Cerebellar nuclear complex (tissue), 1 donor: ENCODE measurements at places on chromosomes 5 and 9.

- no peak for DNase-seq
Observed at GRCh38 chr9:124040186-124040931, 28.8 kb downstream of the LHX2 start.

DNA sequence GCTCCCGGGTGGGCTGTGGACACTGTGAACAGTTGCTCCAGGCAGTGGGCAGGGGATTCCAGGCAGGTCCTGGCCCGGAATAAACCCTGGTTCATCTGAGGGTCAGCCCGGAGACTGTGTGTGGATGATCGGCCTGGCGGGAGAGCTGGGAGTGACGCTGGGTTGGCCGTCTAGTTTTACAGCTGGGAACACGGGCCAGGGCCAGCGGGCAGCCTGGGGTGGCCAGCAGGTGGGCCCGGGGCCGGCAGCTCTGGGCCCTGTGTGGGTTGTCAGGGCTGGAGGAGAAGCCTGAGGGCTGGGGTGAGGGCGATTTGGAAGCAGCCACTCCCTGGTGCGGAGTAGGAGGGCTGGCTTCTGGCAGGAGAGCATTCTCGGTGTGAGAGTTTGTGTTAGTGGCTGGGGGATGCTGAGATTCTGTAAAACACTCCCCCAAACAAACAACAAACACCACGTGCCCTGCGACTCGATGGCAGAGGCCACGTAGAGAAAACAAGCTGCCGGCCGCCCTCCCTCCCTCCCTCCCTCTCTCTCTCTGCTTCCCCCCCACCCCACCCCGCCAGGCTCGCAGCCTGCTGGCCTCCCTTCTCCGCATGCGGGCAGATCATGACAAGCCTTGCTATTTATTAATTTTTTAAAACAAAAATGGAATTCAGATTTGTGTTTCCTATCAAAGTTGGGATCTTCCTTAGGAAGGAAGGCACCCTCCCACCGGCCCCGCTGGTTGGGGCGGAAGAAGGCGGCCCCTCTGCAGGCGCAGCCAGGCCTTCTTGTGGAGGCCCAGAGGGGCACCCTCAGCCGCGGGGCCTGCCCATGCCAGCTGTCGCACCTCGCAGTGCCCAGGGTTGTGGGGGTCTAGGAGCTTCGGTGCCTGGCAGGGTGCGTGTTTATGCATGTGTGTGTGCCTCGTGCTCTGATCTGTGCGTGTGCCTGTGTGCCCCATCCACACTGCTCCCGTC, 49.5 kb downstream of the RXRA start:
- no peak for DNase-seq

GRCh38 chr5:652773-653350, 40.3 kb downstream of the TPPP start:
- no peak for DNase-seq

- no peak for DNase-seq
Observed at GRCh38 chr5:60545551-60545950, 154.4 kb downstream of the DEPDC1B start.

GRCh38 chr5:83644301-83644700, 76.4 kb downstream of the HAPLN1 start:
- no peak for DNase-seq

DNA sequence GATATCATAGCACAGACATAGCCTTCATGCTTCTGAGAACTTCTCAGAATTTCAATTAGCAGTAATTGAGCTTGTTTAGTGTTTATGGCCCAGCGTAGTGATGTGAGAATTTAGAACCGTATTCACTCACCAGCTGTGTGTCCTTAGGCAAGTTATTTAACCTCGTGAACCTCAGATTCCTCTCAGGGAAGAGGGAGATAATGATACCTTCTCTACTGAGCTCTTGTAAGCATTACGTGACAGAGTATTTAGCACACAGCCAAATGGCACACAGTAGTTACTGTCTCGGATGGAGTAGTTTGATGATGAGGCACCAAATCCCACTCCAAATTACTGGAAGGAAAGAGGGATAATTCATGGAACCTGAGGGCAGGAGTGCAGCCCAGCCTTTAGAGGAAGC, 429.3 kb downstream of the CCDC171 start:
- DNase-seq = no peak

DNA sequence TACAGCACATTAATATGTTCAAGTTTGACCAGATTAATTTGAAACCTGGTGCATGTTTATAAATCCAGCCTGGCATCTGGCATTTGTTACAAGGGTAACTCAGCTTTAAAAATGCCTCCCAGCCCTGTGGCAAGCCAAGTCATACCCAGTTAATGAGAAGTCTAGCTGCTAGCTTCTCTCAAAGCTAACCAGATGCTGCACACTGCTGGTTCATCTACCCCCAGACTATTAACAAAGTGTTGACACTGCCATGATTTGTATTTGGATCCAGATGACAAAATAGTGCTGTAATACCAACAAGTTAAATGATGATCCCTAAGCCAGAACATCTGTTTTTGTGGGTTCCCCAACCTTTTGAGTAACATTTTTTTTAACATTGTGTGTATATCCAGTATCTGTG, 573.7 kb upstream of the DAB2 start:
- DNase-seq = no peak

GRCh38 chr9:15115041-15115440, 192.0 kb downstream of the TTC39B start:
- no peak for DNase-seq

- no peak for DNase-seq
Observed at GRCh38 chr9:75671354-75671753, 219.1 kb upstream of the PCSK5 start.

- DNase-seq = no peak
Observed at GRCh38 chr9:109010746-109011145, 2.6 kb downstream of the CTNNAL1 start.

- DNase-seq = no peak
Observed at GRCh38 chr9:70389621-70390266, 24.7 kb downstream of the KLF9 start.

GRCh38 chr9:124098141-124098905, 86.8 kb downstream of the LHX2 start:
- no peak for DNase-seq

DNA sequence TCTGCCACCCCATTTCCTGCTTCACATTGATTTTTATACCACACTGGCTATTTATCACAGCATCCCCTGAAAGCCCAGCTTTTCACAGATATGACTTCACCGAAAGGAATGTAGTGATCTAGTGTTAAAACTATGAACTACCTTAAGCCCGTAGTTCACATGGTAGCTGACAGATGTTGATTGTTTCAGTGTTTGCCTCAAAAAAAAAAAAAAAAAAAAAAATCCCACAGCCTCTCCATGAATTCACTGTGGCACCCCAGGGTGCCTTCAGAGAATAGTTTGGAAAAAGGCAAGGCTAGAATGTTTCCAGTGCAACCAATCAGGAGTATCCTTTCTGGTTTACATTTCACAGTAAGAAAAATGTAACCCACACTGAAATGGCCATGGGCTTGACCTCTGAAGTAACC, 37.1 kb downstream of the GLIS3 start:
- no peak for DNase-seq

DNA sequence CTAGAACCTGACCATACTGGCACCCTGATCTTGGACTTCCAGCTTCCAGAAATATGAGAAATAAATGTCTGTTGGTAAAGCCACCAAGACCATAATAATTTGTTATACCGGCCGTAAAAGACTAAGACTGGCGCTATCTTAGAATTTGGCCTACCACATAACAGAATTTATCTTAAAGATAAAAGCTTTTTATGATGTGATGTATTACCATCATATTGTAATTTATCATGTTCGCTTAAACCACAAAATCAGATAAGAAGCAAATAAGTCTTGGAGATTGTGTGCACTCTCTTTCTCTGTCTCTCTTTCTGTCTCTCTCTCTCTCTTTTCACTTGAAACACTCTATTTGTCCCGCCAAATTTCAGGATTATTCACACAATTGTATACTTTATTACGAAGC, 35.6 kb downstream of the FST start:
- DNase-seq = no peak

DNA sequence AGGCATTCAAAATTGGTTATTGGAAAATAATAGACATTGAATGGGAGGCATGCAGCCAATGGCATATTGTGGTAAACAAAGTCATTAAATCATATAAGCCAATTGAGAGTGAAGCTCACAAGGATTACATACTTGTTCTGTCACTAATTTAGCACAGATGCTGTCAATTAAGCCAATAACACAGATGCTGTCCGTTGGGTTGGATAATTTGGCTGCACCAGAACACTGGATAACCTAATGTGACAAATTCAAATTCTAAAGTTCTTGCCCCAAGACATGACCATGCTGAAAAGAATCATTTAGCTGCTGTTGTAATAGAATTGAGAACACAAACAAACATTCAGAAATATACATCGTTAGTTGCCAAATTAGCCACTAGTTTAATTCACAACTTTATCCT, 1796.4 kb downstream of the EFNA5 start:
- no peak for DNase-seq

DNA sequence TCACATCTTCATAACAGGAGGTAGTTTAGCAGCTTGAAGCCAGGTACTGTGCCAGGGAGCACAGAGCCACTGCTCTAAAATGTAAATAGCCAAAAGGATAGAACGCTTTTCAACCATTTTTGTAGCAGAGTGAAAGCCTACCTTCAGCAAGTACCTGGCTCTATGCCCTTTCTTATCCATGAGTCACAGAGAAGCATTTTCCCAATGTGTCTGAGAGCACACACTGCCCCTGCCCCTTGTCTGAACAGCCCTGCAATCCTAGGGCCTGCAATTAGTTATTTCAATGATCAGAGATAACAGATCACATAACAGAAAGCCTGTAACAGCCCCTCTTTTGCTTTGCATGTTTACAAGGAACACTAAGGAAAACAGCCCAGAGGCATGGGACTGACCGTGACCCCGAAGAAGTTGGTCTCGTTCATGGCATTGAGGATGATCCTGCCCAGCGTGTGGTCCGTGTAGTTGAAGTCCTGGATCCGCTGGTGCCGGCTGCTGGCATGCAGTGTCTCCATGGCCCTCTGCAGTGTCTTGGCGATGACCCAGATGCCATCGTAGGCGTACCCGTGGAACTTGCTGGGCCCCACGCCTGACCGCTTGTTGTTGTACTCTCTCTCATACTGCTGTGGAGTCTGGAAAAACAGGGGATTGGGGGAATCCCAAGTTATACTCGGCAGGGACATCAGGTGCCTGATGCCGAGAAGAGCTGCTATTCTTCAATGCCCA, 198.3 kb upstream of the TBC1D2 start:
- no peak for DNase-seq

DNA sequence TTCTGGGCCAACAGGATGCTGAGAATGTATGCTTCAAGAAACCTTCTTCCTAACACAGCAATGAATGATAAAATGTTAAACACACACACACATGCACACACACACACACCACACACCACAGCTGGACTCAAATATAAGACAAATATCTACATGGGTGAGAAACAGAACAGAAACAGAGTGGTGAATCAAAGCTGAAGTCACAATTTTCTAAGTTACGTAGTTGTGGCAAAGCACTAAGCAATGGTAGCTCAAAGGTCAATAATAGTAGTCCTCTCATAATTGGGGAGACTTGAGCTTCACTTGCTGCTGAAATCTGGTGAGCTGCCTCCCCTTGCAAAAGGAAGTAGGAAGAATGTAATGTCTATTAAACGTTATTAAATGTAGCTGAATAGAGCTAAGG, 33.7 kb upstream of the ITGA1 start:
- no peak for DNase-seq

GRCh38 chr5:73655521-73656160, 29.6 kb downstream of the ARHGEF28 start:
- no peak for DNase-seq

- no peak for DNase-seq
Observed at GRCh38 chr5:3006526-3006925, 255.0 kb upstream of the IRX2 start.

DNA sequence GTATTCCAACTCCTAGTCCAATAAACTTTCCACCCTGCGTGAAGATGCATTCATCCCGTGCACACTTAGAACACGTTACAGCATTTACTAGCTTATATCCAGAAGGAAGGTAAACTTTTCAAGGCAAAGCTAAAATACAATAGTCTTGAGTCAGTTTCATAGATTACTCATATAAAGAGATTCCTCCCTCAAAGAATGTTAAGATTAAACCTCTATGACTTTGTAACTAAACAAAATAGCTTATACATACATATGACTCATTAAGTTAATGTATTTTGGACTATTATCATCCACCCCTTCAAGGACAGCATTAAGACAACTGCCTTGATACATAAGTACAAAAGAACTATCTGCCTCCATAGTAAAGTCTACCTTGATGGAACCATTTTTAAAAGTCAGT, 36.1 kb downstream of the TLE1 start:
- no peak for DNase-seq
